Retinal pigment epithelial cell (primary cell): ENCODE measurements at places on chromosomes 11 and 22.

DNA sequence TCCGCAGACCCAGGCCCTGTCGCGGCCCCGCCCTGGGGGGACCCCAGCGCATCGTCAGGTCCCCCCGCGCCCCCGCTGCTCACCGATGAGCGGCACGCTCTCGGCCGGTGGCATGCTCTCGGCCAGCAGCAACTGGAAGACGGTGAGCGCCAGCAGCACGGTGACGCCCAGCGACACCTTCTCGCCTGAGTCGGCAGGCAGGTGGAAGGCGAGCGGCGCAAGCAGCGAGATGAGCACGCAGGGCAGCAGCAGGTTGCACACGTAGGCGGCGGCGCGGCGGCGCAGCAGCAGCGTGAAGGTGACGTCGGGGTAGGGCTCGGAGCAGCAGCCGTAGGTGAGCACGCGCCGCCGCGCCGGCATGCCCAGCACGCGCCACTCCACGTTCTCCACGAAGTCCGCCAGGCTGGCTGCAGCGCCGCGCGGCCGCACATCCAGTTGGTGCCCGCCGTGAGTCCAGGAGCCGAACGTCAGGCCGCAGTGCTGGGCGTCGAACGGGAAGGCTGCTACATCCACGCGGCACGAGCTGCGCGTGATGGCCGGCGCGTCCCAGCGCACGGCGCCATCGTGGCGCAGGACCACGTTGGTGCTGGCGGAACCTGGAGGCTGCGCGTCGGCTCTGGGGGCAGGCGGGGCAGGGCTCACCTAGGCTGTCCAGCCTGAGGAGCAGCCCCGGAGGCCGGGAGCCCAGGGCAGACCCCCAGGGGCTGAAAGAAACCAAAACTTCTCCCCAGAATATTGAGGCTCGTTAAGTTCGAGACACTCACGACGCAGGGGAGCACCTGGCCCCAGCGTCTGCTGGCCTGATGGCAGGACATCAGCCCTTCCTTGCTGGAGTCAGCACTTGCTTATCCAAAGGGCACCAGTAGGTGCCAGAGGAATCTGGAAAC lies 3.8 kb downstream of the CHRNA10 start:
- DNase-seq: no peak

- DNase-seq: no peak
Measured at GRCh38 chr11:20973940-20974559, 304.7 kb downstream of the NELL1 start.

DNA sequence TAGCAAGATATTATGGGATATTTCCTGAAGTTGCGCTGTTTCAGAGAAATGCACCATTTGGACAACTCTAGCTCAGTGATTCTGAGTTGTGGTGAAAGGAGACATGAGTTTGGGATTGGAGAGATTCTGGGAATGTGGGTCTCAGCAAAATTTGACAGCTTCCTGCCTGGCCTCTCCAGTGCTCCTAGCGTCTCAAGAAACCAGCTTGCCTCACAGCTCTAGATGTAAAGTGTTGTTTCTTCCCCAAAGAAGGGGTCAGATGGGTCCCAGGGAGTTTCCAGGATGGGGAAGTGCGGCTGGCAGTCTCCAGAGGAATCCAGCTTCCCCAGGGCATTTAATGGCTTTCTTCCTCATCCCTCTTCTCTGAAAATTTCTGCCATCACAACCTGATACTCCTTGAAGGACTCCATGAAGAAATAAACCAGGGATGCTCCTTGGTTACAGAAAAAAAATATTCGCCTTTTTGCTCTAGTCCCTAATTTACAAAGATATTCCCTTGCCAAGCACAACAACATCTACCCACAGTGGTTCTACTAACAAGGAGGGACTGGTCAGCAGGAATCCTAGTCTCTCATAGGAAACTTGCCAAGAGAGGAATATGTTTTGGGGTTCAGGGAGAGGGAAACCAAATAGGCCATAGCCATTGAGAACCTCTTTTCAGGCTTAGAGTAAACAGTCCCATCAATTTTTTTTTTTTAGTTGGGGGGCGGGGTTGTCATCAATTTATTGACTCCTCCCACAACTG lies 185.4 kb upstream of the E2F8 start:
- DNase-seq: no peak

DNA sequence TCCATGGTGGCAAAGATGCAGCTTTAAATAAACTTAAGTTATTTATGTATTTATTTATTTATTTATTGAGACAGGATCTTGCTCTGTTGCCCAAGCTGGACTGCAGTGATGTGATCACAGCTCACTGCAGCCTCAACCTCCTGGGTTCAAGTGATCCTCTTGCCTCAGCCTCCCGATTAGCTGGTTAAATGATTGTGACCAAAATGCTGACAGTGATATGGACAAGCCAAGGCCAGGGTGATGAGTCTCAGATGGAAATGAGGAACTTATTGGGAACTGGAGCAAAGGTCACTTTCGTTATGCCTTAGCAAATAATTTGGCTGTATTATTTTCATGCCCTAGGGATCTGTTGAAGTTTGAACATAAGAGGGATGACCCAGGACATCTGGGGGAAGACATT lies 9.3 kb upstream of the LRP5 start:
- no peak for DNase-seq

DNA sequence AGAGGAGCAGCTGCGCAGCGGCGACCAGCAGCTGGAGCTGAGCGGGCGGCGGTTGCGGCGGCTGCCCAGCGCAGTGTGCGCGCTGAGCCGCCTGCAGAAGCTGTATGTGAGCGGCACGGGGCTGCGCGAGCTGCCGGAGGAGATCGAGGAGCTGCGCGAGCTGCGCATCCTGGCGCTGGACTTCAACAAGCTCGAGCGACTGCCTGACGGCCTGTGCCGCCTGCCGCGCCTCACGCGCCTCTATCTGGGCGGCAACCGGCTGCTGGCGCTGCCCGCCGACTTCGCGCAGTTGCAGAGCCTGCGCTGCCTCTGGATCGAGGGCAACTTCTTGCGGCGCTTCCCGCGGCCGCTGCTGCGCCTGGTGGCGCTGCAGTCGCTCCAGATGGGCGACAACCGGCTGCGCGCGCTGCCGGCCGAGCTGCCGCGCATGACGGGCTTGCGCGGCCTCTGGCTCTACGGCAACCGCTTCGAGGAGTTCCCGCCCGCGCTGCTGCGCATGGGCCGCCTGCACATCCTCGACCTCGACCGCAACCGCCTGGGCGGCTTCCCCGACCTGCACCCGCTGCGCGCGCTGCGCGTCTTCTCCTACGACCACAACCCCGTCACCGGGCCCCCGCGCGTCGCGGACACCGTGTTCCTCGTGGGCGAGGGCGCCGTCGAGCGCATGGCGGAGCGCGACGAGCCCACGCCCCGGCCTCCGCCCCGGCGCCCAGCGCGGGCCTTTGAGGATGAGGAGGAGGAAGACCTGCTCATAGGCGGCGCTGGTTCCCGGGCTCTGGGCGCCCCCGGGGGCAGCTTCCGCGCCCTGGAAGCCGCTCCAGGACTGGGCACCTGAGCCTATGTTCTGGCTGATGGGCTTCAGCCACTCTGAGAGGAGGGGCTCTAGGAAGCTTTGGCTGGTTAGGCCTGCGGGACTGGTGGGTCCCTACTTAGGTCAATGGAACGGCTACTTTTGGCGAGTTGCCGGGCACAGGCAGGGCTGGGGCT lies 787 bp downstream of the LRRC10B start:
- DNase-seq: no peak
